ENCODE measurements at places on chromosomes 4 and X.

GRCh38 chr4:169437299-169438047 is 166.7 kb upstream of the SH3RF1 start:
- DNase-seq, result peak; percentile 70

DNA sequence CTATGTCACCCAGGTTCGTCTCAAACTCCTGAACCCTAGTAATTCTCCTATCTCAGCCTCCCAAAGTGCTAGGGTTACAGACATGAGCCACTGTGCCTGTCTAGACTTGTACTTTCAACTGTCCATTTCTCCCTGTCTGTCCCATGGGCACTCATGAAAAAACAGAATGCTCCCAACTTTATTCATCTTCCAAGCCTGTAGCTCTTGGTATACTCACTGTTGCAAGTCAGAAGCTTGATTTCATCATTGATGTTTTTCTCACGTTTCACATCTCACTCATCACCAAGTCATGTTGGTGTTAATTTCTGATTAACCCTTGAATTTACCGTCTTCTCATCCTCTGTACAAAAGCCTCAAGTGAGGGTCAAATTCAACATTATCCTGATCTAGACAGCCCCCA is 7.3 kb upstream of the SRP72 start:
- no peak for DNase-seq

DNA sequence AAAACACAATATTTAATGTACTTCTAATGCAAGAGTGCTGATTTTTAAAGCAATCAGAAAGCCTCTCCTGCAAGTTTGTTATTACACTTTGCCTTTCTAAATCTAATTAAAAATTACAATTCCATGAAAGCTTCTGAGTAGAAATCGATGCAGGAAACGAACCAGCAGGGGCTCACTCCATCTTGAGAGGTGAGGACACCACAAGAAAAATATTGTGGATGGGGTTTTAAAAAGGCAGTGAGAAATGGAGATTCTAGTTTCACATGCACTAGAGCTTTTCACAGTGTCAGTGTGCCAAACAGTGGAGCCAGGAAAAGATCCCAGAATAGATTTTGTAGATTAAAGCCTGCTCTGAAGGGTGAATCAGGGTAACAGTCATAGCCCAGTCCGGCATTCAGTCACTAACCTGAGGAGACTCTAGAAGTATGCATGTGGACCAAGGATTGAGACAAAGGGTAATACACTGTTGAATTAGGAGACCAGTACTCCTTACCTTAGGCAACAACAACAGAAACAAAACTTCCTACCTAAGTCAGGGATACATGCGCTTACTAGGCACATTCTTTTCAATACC is 362.3 kb downstream of the NAF1 start:
- no peak for DNase-seq

- DNase-seq, result no peak
Observed at GRCh38 chr4:112552668-112553067, 36.7 kb upstream of the NEUROG2 start.

- no peak for DNase-seq
Observed at GRCh38 chr4:5971078-5971450, 47.2 kb downstream of the C4orf50 start.

- no peak for DNase-seq
Observed at GRCh38 chr4:76429636-76430035, 5.4 kb upstream of the SHROOM3 start.

DNA sequence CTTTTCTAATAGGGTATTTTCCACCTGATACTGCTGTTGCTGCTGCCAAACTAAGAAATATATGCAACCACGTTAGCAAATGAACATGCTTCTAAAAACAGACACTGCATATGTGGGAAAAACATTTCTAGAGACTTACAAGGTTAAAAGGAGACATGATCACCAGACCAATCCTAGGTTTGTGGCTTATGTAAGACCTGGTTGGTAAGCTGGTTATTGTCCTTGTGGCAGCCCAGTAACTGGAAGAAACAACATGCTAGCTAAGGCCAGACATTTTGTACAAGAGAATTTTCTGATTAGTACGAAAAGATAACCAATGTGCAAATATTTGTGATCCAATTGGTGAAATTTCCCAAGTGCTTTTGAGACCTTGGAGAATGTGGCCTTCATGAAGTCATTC is 112.0 kb downstream of the AFF2 start:
- DNase-seq, result no peak

DNA sequence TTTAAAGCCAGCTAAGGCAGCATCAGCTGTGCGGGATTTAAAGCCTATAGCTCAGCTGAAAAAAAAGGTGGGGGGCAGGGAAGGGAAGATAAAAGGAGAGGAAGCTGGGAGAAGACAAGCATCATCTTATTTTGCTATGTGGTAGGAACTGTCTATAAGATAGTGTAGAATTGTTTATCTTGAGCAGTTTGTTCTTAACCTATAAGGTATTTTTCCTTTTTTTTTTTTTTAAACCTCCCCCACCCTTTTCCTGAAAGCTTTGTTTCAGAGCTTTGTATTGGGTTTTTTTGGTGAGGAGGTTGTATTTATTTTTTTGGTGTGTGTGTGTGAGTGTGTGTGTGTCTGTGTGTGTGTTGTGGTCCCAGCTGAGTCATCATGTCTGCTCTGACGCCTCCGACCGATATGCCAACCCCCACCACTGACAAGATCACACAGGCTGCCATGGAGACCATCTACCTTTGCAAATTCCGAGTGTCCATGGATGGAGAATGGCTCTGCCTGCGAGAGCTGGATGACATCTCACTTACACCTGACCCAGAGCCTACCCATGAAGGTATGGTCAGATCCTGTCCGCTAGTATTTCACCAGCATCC is 531 bp downstream of the RUFY3 start:
- no peak for DNase-seq

DNA sequence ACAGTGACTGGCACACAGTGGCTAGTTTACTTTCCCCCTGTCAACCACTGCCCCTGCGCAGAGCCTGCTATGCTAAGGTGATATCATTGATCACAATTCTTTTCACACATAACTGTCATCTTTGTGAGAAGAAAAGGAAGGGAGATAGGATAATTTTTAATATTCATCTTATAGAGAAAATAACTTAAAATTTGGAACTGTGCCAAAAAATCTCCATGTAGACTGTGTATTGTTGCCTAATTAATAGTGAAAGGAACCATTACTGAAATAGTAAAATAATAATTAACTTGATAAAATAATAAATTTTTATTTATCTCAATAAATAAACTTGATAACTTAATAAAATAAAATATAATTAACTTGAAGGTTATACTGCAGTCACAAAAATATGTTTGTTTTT is 1069.4 kb downstream of the C4orf33 start:
- DNase-seq, result no peak

Data from GM06990 (cell line).